HepG2 (cell line): ENCODE measurements at places on chromosomes 2 and 18. TPM values are rescaled to one million over a fixed set of nuclear protein-coding genes. Genes with fewer than 3 reads are reported as not detected.

The ATP9B gene
- total RNA-seq: 4.3 and 10.8 TPM in 2 replicates

The MCEE gene
- total RNA-seq: 56.1 and 66.9 TPM in 2 replicates

The GATA6 gene
- total RNA-seq: 2.9 and 3.2 TPM in 2 replicates

The C2orf81 gene
- total RNA-seq: 0.13 and 0.15 TPM in 2 replicates

The HTR2B gene
- not detected in 2 replicates for total RNA-seq

The CD207 gene
- total RNA-seq: 0.09 and 0.27 TPM in 2 replicates

The CLEC4F gene
- 0.13 TPM in 2 replicates for total RNA-seq

The NEU2 gene
- not detected in 2 replicates for total RNA-seq

The DNAH6 gene
- not detected in 2 replicates for total RNA-seq

The MTCL1 gene
- total RNA-seq: 1.5 and 3.1 TPM in 2 replicates

The PROC gene
- 52.1 and 134 TPM in 2 replicates for total RNA-seq
